ENCODE measurements at places on chromosomes 11 and 22. TPM values are rescaled to one million over a fixed set of nuclear protein-coding genes. Genes with fewer than 3 reads are reported as not detected.

GRCh38 chr22:32951807-32952153 lies 106.4 kb downstream of the SYN3 start:
- no peak for DNase-seq

PTPRCAP gene
- 3.6 TPM for polyA plus RNA-seq

OR52R1 gene
- not detected for polyA plus RNA-seq

- no peak for DNase-seq
These were observed 93.8 kb upstream of the ALX4 start for GRCh38 chr11:44403587-44404273.

SLC17A6 gene
- polyA plus RNA-seq: not detected

DNA sequence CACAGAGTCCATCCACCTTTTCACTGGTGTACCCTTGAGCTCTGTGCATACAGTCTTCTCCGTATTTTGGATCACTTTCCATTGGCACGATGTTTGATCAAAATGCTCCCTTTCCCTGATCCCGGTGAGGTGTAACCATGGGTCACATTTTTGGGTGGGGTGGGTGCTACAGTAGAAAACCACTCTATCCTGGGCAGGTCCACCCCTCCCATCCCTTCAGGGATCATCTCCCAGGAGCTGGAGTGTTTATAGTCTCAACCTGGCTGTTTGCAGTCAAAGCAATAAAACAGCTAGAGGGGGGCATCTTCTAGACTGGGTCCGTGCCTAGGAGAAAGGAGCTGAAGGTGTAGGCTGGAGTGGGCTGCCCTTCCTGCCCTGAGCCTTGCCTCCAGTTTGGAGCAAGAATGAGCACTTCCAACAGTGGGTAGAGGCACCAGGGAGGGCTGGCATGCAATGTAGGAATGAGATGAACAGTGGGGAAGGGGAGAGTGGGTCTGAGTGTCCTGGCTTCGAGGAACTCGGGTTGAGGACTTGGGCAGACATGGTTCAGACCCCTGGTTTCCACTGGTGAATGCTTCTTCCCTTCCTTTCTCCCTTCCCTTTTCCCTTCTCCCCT lies 38.8 kb downstream of the RNF141 start:
- no peak for DNase-seq
